Activated T-cell treated with anti-CD3 and anti-CD28 coated beads for 1 hour (primary cell): ENCODE measurements at places on chromosomes 11 and 22.

GRCh38 chr22:31155422-31155821 is 4.6 kb upstream of the RNF185 start:
- DNase-seq, result no peak

- no peak for DNase-seq
Measured at GRCh38 chr11:60658409-60658808, 41.0 kb upstream of the MS4A8 start.

- no peak for DNase-seq
Measured at GRCh38 chr11:123318623-123319022, 111.4 kb upstream of the GRAMD1B start.

GRCh38 chr22:45240810-45241631 is at the start of gene KIAA0930:
Gene KIAA0930 (minus strand): TSS chr22:45240894. CDS start chr22:45240703, 191 bp downstream.
- peak; percentile 80 for DNase-seq

- no peak for DNase-seq
Measured at GRCh38 chr11:133821776-133822175, 23.5 kb downstream of the SPATA19 start.

GRCh38 chr11:97345032-97345431 is 955.2 kb downstream of the JRKL start:
- DNase-seq, result no peak

GRCh38 chr11:69297787-69298266 is 3.9 kb downstream of the MYEOV start:
- no peak for DNase-seq
